Activated naive CD8-positive, alpha-beta T cell treated with anti-CD3 and anti-CD28 coated beads, Interleukin-2, amount 10 ng/mL, durations not matched to agents 7 days and 5 days (primary cell): ENCODE measurements at places on chromosomes 7 and 10. TPM values are rescaled to one million over a fixed set of nuclear protein-coding genes. Genes with fewer than 3 reads are reported as not detected.

DNA sequence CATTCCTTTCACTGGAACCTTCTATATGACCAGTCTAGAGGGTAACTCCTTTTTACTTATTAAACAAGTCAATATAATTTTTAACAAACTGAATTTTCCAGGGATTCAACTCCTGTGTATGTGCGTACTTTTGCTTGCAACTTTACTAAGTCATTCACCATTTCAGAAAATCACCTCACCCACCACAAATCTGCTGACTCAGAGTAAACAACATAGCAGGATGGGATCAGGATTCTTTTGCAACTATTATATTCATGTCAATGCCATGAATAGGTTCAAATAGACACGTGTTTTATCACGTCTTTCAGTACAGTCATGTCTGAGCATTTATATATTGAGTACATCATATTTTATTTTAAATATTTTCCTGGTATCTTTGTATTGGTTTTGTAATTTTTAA lies 14.5 kb downstream of the CTTNBP2 start:
- DNase-seq, result no peak

DNA sequence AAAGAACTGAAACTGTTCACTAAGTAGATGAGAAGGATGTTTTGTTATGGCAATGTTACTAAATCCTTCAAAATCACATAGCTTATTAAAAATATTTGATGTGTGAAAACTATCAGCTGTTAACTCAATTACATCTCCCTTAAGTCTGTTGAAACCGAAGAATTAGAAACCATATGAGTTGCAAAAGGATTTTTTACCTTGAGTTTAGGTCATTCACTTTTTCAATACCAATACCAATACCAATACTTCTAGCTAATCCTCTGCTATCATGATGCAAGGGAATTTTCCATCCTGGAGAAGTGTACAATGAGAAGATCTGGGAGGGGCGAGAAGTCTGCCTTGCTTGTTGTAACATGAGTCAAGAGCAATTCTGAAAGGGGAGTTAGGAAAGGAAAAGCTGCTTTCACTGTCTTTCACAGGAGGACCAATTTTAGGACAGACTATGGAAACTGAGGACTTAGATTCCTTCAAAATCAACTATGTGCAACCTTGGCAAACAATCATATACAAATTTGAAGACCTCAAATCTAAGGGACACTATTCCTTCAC lies 199.7 kb downstream of the IMMP2L start:
- no peak for DNase-seq

DNA sequence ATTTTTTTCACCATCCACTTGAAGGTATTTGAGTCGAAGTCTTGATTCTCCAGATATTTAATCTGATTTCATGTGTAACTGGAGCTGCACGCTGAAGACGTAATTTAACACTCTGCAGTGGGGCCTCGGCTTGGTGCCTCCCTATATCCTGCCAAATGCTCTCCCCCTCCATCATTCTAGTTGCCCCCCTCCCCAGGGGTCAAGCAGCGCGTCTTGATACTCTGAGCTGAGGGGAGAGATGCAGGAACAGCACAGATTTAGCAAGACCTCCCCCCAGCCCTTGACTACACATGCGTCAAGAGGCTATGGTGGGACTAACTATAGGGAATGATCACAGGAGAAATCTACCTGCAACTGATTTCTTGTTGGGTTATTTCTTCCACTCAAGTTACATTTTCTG lies 85.8 kb downstream of the PRPF18 start:
- no peak for DNase-seq

SLC13A4 gene
- total RNA-seq, result not detected
